Progenitor cell of endocrine pancreas (in vitro differentiated cells): ENCODE measurements at places on chromosomes 3 and 15.

- no peak for DNase-seq
Measured at GRCh38 chr15:40006646-40007045, 32.3 kb downstream of the SRP14 start.

- no peak for DNase-seq
Measured at GRCh38 chr3:49869525-49870126, at the start of gene CAMKV. TSS of gene CAMKV (minus strand) at chr3:49869906. CDS start at chr3:49862388, 7,518 bp downstream.

- peak; percentile 48 for DNase-seq
Measured at GRCh38 chr3:48507256-48508061, 3.5 kb upstream of the SHISA5 start.

DNA sequence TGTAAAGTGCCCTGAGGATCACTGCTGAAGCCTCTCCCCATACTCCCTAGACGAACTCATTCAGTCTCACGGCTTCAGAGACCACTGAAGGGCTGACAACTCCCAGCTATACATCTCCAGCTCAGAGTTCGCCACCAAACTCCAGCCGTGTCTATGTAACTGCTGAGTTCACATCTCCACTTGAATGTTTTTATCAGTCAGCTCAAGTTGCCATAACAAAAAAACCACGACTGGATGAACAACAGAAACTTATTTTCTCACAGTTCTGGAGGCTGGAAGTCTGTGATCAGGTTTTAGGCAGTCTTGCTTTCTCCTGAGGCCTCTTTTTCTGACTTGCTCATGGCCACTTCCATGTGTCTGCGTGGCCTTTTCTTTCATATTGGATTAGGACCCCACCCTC lies 223.0 kb upstream of the LRRFIP2 start:
- DNase-seq, result no peak

DNA sequence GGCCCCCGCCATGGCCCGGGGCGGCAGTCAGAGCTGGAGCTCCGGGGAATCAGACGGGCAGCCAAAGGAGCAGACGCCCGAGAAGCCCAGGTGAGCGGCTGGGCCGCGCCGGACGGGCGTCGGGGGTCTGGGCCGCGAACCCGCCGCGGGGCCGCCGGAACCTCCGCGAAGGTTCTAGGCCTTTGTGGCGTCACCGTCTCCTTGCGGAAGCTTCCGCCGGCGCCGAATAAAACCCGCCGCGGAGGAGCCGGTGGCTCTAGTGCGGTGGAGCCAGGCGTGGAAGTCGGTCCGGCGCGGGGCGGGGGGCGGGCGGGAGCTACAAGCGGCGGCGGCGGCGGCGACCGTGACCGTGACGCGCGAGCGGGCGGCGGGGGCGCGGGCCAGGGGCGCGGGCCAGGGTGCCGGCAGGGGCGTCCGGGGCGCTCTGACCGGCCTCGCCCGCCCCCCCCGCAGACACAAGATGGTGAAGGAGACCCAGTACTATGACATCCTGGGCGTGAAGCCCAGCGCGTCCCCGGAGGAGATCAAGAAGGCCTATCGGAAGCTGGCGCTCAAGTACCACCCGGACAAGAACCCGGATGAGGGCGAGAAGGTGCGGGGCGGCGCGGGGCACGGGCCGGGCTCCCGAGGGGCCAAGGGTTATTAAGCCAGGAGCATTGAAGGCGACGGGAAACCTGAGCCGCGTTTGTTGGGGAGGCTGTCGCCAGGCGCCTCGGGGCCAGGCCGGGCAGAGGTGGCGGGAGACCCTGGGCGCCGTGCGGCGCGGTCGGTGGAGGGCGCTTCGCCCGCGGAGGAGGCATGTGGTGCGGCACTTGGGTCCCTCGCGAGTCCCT lies at the start of gene DNAJA4:
Gene DNAJA4 (plus strand): TSS at position 259 of the 833 bp plus-strand sequence. CDS start 202 bp downstream, at position 461.
- DNase-seq, result no peak
